ENCODE measurements at places on chromosomes 7 and 10.

DNA sequence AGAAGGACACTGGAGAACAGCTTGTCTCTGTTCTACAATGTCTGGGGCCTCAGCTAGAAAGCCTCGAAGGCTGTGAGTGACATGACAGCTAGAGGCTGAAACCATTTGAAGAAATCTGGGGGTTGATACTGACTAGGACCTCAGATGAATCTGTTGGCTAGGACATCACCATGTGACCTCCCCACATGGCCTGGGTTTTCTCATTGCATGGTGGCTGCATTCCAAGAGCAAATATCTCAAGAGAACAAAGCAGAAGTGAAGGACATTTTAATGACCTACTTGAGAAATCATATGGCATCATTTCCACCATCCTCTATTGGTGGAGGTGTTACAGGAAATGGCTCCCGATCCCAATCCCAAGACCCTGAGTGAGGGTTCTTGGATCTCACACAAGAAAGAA lies 450.6 kb upstream of the AUTS2 start:
- no peak for DNase-seq

GRCh38 chr10:128514536-128514935 lies 388.3 kb upstream of the MKI67 start:
- DNase-seq = no peak

- DNase-seq = no peak
Measured at GRCh38 chr10:865924-866576, 65.5 kb downstream of the LARP4B start.

GRCh38 chr10:4902571-4903011 lies 60.6 kb upstream of the AKR1C1 start:
- DNase-seq = no peak

DNA sequence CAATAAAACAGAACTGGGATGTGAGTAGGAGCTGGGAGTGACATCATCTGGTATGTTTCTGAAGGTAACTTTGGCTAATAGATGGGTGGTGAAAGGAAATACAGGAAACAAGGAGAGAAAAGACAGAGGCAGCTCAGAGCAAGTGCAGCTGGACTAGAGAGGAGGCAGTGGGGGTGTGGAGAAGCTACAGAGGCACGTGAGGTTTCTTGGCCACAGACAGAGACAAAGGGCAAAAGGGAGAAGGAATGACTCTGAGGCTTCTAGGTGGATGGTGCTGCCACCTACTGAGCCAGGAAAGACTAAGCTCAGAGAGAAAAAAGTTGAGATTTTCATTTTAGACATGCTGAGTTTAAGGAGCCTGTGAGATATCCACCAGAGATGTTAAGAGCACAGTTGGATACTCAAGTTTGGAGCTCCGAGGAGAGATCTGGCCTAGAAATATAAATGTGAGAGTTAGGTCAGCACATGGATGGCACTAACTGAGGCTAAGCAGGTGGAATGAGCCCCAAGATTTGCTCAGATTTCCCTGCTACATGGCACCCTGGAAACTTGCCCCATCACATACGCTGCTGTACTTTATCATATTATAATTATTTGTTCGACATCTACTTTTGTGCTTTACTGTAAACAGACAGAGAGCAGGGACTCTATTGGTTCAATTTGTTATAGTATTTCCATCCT lies 293.0 kb upstream of the IMMP2L start:
- no peak for DNase-seq

- no peak for DNase-seq
Measured at GRCh38 chr10:100347568-100348195, 649 bp downstream of the SCD start.

GRCh38 chr10:133279326-133280226 lies 2.9 kb upstream of the ADAM8 start:
- no peak for DNase-seq

GRCh38 chr7:106915407-106915806 lies 50.3 kb downstream of the PIK3CG start:
- no peak for DNase-seq

Data from activated CD8-positive, alpha-beta memory T cell treated with anti-CD3 and anti-CD28 coated beads for 4 hours (primary cell).